NCI-H187 treated with DMSO at 0.1 percent for 48 hours (cell line): ENCODE measurements at places on chromosomes 5 and 9.

DNA sequence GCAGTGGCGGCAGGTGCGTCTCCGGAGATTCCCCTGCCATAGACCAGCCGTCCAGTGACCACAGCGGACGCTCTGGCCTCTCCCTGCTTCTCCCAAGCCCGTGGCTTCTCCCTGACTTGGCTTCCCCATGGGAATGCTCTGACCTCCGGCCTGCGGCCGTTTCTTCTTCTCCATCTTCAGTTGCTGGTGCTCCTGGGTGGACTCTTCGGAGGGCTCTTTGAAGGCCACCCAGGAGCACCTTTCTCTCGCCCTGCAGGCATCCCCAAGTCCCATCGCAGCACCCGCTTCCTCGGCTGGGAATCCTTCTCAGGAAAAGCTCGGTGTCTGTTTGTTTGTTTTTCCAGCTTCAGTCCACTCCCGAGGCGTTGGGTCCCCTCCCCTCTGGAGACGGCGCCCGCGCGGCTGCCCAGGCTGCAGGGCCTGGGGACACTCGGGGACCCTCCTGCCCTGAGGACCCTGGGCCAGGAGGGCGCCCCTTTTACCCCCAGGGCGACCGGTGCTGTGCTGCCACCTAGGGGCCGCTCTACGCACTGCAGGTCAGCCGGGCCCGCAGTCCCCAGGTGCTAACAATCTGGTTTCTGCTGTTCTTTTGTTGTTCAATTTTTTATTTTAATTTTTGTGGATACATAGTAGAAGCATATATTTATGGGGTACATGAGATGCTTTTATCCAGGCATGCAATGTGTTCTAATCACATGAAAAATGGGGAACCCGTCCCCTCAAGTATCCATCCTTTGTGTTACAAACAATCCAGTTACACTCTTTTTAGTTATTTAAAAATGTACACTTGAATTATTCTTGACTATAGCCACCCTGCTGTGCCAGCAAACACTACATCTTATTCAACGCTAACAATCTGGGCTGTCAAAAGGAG, 197.9 kb upstream of the ADAMTS16 start:
- DNase-seq, result no peak

- no peak for DNase-seq
Observed at GRCh38 chr5:36696059-36696673, 89.8 kb downstream of the SLC1A3 start.

DNA sequence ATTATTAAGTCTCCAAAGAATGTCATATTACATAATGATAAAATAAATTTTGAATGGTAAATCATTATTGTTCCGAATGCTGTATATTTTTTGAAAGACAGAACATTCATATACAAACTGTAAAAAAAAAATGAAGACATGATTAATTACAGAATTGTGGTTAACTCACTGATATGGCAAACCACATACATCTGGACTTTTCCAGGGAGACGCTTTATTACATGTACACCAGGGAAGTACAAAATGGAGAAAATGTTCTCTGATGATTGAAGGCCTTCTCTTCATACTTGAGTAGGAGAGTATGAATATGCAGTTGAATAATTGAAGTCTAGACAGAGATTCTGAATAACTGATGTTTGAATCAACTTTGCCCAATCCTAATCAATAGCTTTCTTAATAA, 1886.9 kb downstream of the EFNA5 start:
- DNase-seq, result no peak

DNA sequence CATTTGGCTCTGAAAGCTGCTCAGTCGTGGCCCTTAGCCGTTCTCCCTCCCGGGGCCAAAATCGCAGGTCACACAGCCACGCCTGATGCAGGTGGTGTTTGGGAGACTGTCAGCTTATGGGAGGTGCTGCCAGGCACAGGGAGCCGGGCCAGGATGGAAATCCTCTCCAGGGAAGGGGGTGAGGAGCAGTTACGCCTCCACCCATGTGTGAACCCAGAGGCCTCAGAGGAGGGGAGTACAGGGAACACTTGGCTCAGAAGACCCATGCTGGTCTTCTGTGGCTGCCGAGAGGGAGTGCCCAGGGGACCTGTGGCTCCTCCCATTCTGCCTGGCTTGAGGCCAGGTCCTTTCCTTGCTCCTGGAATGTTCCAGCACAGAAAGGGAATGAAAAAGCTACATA, 3.6 kb upstream of the OLFM1 start:
- DNase-seq, result no peak

GRCh38 chr5:78754655-78755054, 106.1 kb upstream of the LHFPL2 start:
- no peak for DNase-seq

GRCh38 chr5:66273121-66273520, 129.0 kb downstream of the SREK1 start:
- DNase-seq, result no peak

DNA sequence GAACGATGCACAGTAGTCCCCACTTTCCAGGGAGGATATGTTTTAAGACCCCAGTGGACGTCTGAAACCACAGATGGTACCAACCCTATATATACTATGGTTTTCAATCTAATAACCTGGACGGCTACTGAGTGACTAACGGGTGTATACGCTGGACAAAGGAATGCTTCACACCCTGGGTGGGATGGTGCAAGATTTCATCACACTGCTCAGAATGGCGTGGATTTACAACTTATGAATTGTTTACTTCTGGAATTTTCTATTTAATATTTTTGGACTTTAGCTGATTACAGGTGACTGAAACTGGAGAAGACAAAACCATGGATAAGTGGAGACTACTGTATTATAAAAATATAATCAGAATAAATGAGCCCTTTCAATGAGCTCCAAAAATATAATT, 147.6 kb upstream of the TRIM32 start:
- DNase-seq, result no peak

DNA sequence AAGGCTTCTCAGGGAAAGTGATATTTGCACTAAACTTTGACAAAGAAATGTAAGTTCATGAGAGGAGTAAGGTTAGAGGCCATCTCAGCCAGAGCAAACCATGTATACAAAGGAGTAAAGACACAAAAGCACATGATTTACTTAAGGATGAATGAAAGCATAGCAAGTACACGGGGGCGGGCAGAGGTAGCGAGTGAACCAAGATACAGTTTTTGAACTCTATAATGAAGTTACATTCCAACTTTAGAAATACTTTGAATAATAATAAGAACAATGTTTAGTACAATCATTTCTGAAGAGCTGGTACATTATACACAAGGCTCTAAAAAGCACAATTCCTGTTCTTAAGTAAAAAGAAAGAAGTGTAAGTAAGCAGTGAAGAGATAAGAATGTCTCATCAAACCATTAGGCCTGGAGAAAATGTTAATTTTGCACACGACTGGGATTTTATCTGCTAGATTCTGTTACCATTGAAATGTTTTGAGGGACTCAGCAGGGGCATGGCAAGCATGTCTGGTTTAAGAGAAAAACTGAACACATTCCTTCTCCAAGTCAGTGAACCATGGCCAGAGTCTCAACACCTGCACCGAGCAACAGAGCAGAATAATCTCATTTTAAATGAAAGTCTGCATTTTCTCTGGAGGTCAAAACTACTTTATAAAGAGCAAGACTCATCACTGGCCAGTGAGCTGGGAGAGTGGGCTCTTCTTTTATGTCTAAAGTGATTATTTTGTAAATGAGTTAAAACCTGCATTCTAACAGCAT, 147.6 kb upstream of the TRPM3 start:
- DNase-seq, result no peak

GRCh38 chr5:151093476-151093889, 12.6 kb upstream of the TNIP1 start:
- DNase-seq, result no peak

DNA sequence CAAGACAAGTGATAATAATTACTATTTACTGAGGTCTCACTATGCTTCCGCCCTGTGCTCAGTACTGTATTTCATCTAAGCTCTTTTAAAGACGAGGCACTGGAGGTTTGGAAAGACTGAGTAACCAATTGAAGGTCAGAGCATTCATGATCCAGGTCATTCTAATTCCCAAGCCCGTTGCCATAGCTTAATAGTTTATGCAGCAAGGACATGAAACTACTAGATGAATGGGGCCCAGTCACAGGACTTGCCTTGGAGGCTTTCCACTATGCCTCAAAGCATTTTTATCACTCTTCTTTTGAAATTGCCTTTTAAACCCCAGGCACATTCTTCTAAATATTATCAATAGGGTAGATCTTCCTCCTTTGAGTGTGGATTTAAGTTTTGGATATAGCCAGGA, 17.2 kb upstream of the NFIB start:
- no peak for DNase-seq

GRCh38 chr9:133709015-133709611, 29.0 kb downstream of the SARDH start:
- DNase-seq, result no peak

- no peak for DNase-seq
Observed at GRCh38 chr5:9582406-9582805, 36.5 kb upstream of the SEMA5A start.

DNA sequence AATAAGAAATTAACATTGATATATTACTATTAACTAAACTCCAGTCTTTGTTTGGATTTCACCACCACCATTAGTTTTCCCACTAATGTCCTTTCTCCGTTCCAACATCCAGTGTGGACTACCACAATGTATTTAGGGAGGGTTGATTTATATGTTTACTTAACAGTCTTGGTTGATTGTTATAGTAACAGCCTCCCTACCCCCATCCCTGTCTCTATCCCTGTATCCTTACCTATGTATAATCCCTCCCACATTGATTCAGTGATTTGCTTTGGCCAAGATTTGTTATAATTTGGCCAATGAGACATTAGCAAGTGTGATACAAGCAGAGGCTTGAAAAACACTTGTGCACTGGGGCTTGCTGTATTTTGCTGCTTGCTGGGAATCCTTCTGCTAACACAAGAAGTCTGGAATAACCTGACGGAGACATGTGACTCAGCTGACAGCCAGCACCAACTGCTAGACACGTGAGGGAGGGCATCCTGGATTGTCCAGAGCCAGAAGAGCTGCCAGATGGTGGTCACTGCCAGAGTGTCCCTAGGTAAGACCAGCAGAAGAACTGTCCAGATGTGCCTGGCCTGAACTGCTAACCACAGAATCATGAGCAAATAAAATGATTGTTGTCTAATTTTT, 51.2 kb upstream of the TCF7 start:
- DNase-seq, result no peak

- no peak for DNase-seq
Observed at GRCh38 chr9:18610956-18611355, 137.0 kb downstream of the ADAMTSL1 start.

- DNase-seq, result no peak
Observed at GRCh38 chr9:127580366-127580765, 31.7 kb upstream of the STXBP1 start.

DNA sequence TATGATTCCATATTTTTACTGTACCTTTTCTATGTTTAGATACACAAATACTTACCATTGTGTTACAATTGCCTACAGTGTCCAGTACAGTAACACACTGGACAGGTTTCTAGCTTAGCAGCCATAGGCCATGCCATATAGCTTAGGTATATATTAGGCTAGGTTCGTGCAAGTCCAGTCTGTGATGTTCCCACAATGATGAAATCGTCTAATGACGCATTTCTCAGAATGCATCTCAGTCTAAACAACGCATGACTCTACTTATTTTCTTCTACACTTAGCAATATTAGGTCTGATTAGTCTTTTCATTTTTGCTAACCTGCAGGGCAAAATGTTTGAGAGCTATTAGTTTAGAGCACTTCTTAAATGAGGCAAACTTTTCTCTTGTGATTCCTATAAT, 22.7 kb downstream of the OR2S2 start:
- no peak for DNase-seq

- DNase-seq, result no peak
Observed at GRCh38 chr5:172920447-172920849, 38.8 kb upstream of the RPL26L1 start.

DNA sequence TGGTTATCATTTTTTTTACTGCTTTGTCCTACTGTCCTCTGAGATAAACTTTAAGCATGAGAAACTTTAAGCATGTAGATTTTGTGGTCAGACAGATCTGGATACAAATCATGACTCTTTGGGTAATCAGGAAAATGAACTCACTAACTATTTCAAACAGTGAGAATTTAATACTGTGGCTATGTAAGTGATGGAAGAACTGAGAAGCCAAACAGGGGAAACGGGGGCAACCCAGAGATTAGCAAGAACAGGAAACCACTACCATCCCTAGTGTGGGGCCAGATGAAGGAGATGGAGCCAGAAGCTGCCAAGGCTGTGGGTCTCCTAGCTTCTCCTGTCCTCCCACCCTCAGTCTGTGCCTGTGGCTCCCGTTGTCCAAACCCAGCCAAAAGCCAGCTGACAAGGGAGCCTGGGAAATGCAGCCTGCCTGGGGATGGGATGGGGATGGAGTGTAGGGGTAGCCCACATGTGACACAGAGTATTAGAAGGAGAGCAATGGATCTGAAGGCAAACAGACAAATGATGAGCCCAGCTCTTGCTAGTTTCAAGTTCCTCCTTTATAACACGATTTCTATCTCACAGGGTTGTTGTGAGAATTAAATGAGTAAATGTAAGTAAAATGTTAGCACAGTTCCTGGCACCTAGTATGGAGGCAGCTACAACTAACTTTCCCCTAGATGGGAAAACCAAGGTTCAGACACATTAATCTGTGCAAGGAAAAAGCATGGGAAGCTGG, 27.7 kb upstream of the CDC23 start:
- DNase-seq, result no peak
